H1 (cell line): ENCODE measurements at places on chromosomes 5 and 9.

- no peak for DNase-seq
These were observed 626.9 kb upstream of the PTGER4 start for GRCh38 chr5:40052808-40053207.

GRCh38 chr9:12774861-12775678, at the start of gene LURAP1L:
LURAP1L (plus strand) TSS chr9:12775020; CDS start chr9:12775716, 696 bp downstream.
- no peak for DNase-seq

DNA sequence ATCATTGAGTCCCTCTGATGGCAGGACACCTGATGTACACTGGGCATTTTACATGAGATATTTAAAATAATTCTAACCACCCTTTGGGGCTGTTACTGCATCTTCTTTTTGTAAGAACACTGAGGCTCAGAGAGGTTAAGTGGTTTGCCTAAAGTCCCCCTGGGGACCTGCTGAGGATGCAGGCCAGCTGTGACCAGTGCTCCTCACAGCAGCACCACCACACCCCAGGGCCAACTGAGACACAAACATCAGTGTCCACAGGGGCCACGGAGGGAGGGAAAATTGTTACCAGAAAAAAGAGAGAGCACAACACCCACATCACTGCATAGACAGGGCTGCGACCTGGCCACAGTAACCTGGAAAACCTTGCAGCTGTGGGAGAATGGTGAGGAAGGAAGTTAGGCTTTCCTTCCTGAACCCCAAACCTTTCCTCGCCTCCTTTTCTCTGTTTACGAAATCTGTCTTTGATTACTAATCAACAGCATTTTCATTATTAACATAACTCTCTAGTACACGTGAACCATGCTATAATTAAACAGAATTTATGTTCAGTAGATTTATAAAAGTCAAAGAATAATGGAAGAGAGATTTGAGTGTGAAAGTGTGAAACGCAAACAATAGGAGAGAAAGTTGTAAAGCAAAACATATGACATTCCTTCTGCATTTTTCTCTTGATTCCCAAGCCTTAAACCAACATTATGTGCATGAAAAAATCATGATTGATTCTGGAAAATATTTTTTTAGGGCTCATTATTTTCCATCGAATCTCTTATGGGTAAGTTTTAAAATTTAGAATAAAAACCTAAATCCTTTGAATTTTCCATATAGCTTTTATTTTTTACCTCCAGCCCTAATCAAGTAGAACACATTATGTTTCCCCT, 228.1 kb upstream of the DAPK1 start:
- DNase-seq: no peak

GRCh38 chr5:17444496-17444895, 53.5 kb upstream of the TAF11L2 start:
- DNase-seq: no peak

DNA sequence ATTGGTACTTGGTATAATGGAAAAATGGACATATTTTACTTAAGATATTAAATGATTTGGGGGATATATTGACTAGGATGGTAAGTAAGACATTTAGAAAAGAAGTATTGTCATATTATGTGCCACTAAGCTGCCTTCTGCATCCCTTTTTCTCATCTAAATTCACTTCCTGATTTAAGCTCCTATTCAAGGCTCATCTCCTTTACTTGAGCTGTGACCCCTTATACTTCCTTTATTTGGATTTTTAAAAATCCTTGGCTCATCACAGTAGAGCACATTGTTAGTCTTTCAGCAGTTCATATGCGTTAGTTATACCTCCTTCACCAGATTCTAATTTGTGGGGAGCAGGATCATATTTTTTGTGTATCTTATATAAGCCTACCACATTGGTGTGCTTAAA, 6.6 kb downstream of the COMMD10 start:
- no peak for DNase-seq

- no peak for DNase-seq
These were observed 379.7 kb downstream of the PSAT1 start for GRCh38 chr9:78676623-78677022.

DNA sequence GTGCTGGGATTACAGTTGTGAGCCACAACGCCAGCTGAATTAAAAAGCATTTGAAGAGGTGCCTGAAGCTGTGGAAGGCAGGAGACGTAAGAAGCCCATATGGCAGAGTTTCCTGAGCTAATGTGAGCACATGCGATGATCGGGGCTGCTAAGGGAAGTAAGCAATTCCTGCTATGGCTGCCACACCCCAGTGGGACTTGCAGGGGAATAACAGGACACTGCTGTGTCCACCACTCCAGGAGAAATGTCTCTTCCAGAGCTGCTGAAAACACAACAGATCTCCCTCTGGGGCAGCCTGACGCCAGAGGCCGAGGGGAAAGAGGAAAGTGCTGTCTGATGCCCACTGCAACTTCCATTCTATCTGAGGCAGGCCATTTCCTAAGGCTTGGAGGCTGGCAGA, 46.2 kb upstream of the ANKRD55 start:
- no peak for DNase-seq

DNA sequence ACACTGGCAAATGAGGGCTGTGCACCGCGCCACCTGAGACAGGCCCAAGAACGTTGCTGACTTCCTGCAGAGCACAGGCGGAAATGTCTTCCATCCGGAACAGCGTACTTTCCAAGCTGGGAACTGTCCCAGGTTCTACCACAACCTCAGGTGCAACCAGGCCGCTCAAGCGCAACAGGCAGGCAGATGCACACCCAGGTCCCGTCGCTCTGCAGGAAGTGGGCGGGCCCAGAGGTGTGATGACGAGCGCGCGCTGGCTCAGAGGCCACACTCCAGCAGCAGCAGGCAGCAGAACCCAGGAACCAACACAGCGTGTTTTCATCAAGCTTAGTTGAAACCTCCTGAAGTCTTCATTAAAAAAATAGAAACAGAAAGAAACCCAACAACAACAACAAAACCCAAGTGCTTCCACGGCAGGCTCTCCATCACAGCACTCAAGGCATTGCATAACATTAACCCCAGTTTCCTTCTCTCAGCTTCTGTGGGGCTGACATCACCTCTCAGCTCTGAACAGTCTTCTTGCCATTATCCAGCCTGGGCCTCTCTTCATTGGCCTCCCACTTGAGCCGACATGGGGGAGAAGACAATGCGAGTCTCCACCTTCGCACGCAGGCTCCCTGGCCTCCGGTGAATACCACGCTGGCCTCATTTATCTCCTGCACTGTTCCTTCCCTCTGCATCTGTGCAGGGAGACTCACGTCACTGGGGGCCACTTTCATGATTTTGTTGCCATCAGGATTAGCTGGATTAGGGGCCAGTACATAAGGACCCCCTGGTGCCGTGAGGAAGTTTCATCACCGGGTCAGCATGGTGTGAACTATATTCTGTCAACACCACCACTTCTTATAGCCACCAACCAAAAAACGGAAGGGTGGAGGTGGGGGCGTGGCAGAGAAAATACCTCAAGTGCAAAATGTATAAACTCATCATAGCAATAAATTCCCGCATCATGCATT, 22.1 kb downstream of the PTCH1 start:
- DNase-seq: no peak

DNA sequence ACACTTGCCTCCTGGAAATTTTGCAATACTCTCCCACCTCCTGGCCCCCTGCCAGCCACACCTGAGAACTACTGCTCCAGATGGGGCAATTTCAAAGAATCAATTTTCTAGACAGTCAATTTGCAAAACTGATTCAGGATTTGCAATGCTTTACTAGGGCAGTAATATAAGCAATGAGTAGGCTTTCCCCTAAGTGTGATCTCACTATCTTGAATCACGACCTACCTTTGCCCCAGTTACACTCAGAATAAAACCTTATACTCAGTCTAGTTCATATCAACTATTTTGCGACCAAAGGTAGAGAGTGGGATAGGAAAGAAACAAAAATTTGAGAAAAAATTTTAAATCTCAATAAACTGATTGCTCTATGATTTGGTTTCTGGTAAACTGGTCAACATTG, 54.4 kb downstream of the DROSHA start:
- DNase-seq: no peak

- no peak for DNase-seq
These were observed 69.7 kb upstream of the SARDH start for GRCh38 chr9:133807818-133808217.

- DNase-seq: no peak
These were observed 47.7 kb upstream of the NOTCH1 start for GRCh38 chr9:136593581-136593980.

DNA sequence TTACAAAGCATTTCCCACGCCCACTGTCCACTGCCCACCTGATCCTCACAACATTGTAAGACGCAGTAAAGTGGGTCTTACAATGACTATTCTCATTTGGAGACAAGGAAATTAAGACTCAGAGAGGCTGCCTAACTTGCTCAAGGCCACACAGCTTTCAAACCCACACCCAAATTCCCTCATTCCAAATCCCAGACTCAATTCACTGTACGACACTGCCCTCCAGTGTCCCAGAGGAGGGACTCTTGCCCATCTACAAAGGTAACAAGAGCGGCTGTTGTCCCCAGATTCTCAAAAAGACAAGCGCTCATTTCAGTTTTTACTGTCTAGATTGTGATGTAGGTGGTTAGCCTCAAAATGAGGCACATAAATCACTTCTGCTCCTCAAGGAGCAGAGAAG, 184.6 kb downstream of the ACTL7B start:
- DNase-seq: no peak

GRCh38 chr5:8879248-8879647, 666.6 kb downstream of the SEMA5A start:
- no peak for DNase-seq

DNA sequence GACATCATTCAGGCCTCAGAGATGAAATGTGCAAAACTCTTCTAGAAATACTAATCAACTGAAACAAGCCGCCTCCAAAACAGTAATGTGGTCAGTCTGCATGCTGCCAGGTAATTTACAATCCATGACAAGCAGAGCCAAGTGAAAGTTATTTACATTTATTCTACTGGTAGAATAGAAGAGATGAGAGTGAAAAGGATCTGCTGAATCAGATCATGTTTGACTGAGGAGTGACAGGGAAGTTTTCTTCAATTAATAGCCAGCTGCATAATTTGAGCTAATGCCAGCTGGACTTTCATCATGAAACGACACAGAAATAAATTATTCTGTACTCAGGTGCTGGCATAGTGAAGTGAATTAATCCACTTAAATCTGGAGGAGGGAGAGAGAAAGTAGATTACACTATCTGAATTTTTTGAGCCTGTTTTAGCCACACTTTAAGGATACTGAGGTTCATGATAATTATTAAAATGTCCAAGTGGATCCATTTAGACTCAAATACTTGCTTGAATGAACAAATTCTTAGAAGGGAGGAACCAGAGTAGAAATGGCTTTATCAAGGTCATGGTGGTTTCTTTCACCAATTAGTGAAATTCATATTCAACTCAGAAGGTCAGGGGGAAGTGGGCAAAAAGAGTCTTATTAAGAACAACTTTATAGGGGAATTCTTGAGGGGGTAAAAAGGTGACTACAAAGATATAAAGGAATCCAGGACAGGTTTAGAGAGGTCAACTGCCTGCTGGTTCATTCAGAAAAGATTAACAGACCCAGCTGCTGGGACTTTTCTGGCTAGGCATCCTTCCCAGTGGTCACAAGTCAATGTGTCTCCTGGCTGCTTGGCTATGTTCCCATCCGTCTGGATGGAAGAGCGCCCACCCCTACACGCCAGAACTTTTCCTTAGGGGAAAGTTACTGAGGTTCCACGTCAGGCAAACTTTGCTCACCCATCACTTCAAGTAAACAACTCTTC, 350.4 kb downstream of the PDE4D start:
- DNase-seq: no peak

- DNase-seq: no peak
These were observed 209.3 kb downstream of the GAPVD1 start for GRCh38 chr9:125470767-125471580.

DNA sequence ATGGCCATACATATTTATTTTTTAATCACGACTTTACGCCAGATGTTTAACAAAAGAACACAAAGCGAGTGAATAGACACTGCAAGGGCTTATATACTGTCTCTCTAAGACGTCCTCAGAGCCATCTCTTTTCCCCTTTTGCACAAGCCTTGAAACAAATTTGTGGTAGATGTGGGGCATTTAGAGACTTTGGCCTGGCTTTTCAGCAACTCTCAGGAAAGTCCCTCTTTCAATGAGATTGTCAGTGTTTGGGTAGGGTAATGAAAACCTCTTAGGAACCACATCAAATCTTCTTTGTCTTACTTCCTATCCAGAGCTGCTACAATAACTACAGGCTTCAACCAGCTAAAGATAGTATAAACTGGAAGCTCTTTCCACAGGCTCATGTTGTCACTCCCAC, 380.0 kb downstream of the ANXA1 start:
- DNase-seq: no peak

GRCh38 chr5:109324931-109325330, 84.8 kb downstream of the PJA2 start:
- DNase-seq: no peak

GRCh38 chr5:96881511-96882115, 5.3 kb downstream of the ERAP2 start:
- DNase-seq: no peak

DNA sequence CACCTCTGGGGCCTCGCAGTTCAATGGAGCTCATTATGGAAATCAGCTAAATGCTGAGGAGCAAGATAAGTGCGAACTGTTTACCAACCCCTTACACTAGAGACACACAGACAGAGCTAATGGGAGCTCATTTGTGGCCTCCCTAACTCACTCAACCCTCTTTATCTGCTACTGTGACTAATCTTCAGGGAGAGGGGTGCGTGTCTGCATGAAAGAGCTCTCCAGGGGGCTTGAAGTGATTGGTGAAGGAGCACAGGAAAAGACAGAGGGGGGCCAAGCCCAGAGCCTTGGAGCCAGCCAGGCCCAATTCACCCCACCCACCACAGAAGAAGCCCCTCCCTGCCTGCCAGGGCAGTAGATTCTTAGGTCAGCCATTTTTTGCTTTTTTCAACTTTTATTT, 466.8 kb upstream of the BRINP1 start:
- no peak for DNase-seq

DNA sequence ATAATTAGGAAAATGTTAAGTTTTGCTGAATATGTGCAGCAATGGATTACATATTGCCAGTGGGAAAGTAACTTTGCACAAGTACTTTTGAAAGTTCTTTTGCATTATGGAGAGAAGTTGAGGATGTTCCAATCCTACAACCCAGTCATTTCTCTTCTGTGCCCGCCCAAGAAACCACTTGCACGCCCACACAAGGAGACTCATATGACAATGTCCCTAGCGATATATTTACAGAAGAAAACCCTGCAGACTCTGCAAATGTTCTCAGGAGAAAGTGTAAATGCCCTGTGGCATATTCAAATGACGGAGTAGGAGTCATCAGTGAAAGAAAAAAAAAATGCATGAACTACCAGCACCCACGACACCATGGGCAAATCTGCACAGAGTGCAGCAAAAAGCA, 356.5 kb downstream of the CTNND2 start:
- DNase-seq: no peak

- no peak for DNase-seq
These were observed 18.4 kb upstream of the GBGT1 start for GRCh38 chr9:133182151-133182550.

- DNase-seq: no peak
These were observed 593.4 kb upstream of the RGMB start for GRCh38 chr5:98179791-98180755.

DNA sequence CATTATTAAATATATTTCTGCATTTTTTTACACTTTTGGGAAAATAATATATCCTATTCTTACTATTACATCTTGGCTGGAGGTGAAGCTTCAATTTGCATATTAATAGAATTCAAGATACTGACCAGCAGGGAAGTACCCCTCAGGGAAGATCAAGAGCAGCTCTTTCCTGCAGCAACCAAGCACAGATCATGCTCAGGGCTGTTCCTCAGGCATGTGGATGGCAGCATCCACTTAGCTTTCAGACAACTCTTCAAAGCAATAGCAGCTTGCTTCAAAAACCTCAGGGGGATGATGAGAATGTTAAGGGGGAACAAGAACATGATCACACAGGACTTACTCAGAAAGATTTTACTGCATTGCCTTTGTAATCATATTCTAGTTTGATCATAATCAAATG, 731.8 kb downstream of the SEMA5A start:
- no peak for DNase-seq

GRCh38 chr9:117400171-117400570, 14.7 kb downstream of the ASTN2 start:
- DNase-seq: no peak
